ENCODE measurements at places on chromosomes 7 and 10.

GRCh38 chr10:88442716-88443115 lies 140.4 kb downstream of the RNLS start:
- DNase-seq: no peak

- DNase-seq: no peak
Observed at GRCh38 chr10:119473771-119474170, 68.7 kb downstream of the RGS10 start.

- no peak for DNase-seq
Observed at GRCh38 chr10:103870516-103870915, 15.1 kb upstream of the SH3PXD2A start.

DNA sequence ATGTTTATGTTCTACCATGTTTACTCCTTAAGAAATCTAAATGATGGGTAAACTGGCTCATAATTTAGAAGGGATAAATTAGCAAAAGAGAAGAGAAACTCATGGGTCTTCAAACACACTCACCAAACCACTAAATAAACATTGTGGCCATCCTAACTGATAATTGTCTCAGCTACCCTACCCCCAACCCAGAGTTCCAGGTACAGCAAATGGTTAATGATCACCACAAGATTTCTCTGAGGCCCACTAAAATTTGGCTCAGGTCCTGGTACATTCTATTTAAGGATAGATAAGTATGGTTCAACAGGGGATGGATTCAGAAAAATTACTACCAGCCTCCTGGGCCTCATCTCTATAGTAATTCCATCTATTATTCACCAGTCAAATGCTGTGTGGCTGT lies 21.4 kb downstream of the SLC25A13 start:
- no peak for DNase-seq

- peak; percentile 88 for DNase-seq
Observed at GRCh38 chr7:50449881-50450589, at the start of gene FIGNL1. Gene FIGNL1, minus strand, starts transcription at chr7:50450350. Its CDS starts 3,063 bp downstream, at chr7:50447287.

DNA sequence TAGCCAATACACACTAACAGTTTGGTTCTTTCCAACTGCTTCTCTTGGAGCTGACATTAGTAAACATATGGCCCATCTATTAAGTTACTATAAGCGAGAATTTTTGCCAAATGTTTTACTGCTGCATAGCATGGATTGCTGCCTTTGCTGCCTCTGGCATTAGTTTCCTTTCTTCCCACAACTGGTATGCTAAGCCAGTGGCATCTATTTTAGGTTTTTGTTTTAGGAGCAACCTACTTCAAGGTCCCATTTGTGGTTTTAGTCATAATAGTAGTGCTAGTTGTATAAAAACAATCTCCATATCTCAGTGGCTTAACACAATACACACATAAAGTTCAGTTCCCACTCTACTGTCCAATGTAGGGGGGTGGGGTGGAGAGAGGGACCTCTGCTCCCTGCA lies 25.9 kb upstream of the PANK1 start:
- no peak for DNase-seq

DNA sequence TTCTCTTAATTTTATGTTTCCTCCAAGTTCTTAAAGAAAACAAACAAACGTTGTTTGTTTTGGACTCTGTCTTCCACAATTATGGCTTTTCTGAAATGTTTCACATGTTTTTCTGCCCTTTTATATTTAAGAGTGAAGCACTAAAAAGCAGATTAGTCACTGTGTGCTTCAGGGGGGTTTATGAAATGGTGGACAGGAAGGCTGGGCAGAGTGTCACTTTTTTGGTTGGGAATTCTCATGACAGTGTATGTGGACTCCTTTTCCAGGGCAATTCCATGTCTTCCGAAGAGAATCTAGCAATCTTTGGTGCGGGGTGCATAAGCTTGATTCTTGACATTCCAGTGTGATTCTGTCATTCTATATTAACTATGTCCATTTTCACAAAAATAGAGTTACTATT lies 669.4 kb downstream of the PARD3 start:
- DNase-seq: no peak

- no peak for DNase-seq
Observed at GRCh38 chr7:101718363-101719122, 89.4 kb upstream of the MYL10 start.

- no peak for DNase-seq
Observed at GRCh38 chr7:40092182-40092581, 42.2 kb downstream of the MPLKIP start.

DNA sequence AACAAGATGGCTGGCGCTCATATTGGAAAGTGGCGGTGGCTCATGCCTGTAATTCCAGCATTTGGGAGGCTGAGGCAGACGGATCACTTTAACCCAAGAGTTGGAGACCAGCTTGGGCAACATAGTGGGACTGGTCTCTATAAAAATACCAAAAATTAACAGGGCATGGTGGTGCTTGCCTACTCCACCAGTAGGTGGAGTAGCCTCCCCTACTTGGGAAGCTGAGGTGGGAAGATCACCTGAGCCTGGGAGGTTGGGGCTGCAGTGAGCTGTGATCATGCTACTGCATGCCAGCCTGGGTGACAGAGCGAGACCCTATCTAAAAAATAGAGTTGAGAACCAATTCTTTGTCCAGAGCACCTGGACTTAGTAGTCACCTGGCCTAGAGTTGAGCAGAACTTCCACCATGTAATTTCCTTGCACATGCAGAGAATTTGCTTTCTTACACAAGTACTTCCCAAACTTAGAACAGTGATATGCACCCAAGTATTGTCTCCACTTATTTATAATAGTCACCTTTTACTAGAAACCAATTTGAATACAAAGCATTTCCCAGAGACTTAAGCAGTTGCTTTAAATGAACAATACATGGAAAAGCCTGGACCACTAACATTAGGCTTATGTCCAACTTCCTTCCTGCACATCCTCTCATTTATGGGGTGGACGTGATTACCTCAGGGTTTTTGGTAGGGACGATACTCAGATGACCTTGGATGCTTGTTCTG lies 15.9 kb downstream of the LAMB4 start:
- DNase-seq: peak; percentile 14

DNA sequence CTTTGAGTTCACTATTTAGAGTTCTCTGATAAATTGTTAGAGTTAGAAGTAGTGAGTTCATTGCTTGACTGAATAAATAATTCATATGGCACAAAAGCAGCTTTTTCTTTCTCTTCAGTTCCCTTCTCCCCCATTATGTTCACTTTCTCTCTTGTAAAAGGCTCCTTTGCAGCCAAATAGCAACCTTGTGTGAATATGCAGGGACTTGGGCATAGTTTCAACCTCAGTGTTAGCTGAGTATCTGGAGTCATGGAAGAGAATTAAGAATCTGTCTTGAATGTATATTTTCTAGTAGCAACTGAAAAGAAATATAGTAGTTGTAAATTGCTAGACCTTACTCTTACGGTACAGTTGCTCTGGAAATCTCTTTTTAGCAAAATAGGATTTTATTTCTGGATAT lies 31.9 kb downstream of the ZEB1 start:
- no peak for DNase-seq

GRCh38 chr7:98281757-98282606 lies 496 bp downstream of the BRI3 start:
- DNase-seq: peak; percentile 36

- DNase-seq: no peak
Observed at GRCh38 chr10:32956365-32957197, 1.4 kb downstream of the ITGB1 start.

DNA sequence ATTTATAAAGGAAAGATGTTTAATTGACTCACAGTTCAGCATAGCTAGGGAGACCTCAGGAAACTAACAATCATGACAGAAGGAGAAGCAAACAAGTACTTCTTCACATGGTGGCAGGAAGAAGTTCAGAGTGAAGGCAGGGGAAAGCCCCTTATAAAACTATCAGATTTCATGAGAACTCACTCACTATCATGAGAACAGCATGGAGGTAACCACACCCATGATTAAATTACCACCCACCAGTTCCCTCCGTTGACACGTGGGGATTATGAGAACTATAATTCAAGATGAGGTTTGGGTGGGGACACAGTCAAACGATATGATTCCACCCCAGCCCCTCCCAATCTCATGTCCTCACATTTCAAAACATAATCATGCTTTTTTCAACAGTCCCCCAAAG lies 124.2 kb upstream of the PCGF5 start:
- no peak for DNase-seq

DNA sequence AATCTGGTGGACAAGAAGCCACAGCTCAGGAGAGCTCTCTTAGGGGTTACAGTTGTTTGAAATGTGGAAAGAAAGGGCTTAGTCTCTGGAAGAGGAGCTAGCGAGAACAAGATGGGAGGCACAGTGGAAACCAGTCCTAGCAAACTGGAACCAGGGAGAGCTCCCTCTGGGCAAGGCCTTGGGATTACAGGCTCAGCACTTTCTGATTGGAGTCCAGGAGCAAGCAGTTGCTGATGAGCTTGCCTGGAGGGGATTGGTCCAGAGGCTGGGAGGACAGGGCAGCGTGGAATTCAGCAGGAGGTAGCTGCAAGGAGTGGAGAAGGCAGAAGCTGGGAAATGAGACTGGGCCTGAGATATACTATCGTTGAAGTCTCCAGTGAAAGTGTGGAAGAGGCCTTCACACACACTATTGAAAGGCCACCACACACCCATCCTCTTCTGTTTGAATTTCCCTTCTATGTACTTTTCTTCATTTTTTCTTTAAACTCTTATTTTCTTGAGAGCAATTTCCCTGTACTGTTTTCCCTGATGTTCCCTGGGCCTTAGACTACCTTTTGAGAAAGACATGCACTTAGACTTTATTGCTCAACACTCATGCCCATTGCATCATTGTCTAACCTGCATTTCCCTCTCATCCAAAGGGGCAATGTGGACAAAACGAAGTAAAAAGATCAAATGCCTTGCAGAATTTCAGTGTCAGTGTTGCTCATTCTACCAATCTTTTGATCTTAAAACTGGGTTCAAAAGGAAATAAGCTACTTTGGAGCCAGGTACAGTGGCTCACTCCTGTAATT lies 57.8 kb upstream of the LANCL2 start:
- no peak for DNase-seq
